ENCODE measurements at places on chromosomes 12 and 14.

DNA sequence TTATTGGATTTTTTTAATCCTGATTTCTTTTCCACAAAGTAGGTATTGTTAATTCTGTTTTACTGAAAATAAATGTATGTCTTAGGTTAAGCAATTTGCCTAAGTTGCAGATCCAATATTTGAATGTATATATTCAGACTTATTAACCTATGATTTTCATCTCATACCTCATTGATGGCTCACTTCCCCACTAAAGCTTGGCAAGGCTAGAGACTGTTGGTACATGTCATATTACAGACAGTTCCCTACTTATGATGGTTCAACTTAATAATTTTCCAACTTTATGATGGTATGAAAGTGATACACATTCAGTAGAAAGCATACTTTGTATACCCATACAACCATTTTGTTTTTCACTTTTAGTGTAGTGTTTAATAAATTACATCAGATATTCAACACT is 33.2 kb upstream of the KCNH3 start:
- DNase-seq, result no peak

GRCh38 chr12:123427036-123427769 is 9.3 kb downstream of the RILPL2 start:
- DNase-seq, result no peak

DNA sequence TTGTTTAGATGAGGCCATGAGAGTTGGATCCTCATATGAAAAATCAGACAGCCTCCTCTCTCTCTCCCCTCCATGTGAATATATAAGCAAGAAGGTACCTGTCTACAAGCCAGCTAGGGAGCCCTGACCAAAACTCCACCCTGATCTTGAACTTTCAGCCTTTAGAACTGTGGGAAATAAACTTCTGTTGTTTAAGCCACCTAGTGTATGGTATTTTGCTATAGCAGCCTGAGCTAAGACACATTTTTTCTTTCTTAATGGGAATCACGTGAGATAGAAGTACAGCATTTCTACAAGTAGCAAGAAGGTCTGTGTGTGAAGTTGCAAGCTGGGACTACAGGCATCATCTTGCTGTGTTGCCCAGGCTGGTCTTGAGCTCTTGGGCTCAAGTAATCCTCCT is 16.3 kb upstream of the ABHD12B start:
- no peak for DNase-seq

GRCh38 chr12:770479-770878 is 18.1 kb downstream of the WNK1 start:
- DNase-seq, result no peak

GRCh38 chr12:77493302-77494168 is 337.2 kb upstream of the NAV3 start:
- DNase-seq, result no peak

DNA sequence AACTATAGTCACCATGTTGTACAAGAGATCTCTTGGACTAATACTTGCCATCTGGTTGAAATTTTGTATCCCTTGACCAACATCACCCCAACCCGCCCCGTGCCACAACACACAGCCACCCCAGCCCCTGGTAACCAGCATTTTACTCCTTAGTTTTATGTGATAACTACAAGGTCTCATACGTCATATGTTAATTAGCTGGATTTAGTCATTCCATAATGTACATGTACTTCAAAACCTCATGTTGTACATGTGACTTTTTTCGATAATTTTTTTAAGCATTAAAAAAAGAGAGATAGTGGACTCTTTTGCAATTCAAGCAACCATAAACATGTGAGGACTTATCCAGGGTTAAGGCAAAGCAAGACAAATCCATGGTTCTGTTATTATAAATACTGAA is 773.4 kb upstream of the NOVA1 start:
- DNase-seq, result no peak

DNA sequence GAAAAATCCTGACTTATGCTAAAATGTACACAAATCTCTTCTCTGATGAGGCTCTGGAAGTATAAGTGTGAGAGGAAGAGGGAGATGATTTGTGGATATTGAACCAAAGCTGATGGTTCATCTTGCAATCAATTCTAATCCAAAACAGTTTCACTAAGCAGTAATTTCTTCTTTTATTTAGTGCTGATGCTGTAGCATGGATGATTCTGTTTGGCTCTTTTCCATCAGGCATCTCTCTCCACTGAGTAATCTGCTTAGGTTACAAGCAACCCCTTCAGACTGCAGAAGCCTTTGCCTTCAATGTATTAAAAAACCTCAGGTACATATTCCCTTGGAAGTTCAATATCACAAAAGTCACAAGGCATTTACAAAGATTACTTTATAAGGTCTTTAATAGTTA is 159.1 kb upstream of the CCDC198 start:
- DNase-seq, result no peak

- no peak for DNase-seq
Observed at GRCh38 chr14:102094101-102094500, 7.3 kb upstream of the HSP90AA1 start.
